ENCODE measurements at places on chromosomes 6 and 20. TPM values are rescaled to one million over a fixed set of nuclear protein-coding genes. Genes with fewer than 3 reads are reported as not detected.

DNA sequence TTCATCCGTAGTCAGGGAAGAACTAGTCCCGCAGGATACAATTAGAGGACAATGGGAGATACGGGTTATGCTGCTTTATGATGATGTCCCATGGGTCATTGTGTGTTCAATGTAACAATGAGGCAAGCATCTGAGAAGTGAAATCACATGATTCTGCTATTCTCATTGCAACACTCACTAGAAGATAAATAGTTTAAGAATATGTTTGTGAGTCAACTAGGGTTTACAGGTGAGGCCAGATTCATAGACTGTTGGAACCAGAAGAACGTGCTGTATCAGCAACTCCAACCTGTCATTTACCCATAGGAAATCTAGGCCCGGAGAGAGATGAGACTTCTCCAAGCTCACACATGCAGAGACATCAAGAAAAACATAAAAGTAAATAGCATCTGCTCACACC is 80.8 kb downstream of the SCML4 start:
- H3K4me3 ChIP-seq: no peak overlapping the region
- no peak for DNase-seq
- no peaks in the 10 kb centered on the region for H3K36me3 ChIP-seq
- H3K27me3 ChIP-seq: no peaks in the 10 kb centered on the region
- no peak overlapping the region for H3K27ac ChIP-seq

- H3K27ac ChIP-seq: peak within 1 kb of the TSS; percentile 45
- H3K4me1 ChIP-seq: peaks cover 22% of the 10 kb centered on the region
- DNase-seq: peak; percentile 37
- H3K27me3 ChIP-seq: peaks cover 8% of the 10 kb centered on the region
Observed at GRCh38 chr20:45469336-45470261, at the start of gene WFDC2. WFDC2 (plus strand) TSS chr20:45469753; CDS start chr20:45469782, 29 bp downstream.

DNA sequence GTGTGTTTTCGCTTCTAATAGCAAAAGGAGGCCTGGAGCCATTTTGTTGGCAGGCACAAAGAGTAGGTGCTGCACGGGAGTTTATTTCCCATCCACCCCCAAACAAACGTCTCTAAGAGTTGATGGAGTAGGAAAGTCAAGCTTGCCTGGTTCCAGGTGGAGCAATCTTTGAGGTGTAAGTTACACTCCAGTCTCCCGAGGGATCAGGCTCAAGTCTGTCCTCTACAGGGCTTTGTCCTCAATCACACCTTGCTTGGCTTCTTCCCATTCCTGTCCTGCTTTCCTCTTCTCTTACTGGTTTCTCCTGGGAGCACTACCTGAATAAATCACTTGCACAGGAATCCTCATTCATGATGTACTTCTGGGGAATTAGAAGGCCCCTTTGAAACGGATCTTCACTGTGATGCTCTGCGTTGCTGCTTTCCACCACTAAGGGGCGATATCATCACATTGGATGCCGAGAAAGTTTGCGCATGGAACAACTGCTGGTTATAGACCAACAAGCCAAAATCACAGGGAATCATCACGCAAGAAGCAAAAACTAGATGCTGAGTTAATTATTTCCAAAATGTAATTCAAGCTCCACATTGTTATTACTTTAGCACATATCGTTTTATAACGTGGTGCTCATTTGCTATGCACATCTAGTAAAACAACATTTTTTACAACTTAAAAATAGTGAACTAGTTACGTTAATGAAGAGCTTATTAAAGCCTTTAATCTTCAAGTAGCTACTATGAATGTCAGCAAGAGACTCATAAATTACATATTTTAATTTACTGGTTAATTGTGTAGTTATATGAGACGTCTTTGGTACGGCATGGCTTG is 156.8 kb downstream of the DNAH8 start:
- DNase-seq: peak; percentile 56
- no peak overlapping the region for H3K4me3 ChIP-seq
- H3K27me3 ChIP-seq: peaks cover 4% of the 10 kb centered on the region
- no peaks in the 10 kb centered on the region for H3K4me1 ChIP-seq
- H3K27ac ChIP-seq: no peak overlapping the region

DNA sequence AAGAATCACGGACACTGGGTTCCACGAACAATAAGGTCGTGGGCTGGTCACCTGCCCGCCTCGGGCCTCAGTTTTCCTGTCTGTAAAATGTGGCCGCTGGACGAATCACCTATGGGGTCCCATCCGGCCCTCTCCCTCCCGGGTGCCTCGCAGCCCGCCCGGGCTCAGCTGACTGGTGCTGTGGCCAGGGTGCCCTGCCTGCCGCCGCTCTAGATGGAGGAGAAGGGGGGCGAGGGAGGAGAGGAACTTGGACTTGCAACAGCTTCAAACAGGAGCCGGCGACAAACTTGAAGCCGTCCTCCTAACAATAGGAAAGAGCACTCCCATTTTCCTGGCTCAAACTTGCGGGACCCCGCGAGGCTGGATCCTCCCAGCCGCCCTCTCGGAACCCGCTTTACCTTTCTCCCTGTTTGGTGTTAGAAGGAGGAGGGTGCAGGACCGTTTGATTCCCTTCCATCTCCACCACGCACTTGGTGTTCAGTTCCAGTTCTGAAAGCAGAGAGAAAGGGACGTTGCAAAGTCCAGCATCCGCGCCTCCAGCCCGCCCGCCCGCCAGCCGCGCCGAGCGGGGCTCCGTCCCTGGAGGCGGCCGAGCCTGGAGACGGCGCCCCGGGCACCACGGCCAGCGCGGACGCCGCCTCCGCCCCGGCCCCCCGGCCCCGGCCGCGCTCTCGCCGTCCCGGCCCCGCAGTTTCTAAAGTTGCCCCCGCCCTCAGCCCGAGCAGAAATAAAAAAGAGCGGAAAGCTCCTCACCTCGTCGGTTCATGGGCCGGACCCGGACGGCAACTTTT is 584 bp downstream of the KIF13A start:
- peak overlapping the region; percentile 66 for H3K4me3 ChIP-seq
- H3K27ac ChIP-seq: peak overlapping the region; percentile 81
- no peaks in the 10 kb centered on the region for H3K27me3 ChIP-seq
- DNase-seq: peak; percentile 61
- no peaks in the 10 kb centered on the region for H3K36me3 ChIP-seq

DNA sequence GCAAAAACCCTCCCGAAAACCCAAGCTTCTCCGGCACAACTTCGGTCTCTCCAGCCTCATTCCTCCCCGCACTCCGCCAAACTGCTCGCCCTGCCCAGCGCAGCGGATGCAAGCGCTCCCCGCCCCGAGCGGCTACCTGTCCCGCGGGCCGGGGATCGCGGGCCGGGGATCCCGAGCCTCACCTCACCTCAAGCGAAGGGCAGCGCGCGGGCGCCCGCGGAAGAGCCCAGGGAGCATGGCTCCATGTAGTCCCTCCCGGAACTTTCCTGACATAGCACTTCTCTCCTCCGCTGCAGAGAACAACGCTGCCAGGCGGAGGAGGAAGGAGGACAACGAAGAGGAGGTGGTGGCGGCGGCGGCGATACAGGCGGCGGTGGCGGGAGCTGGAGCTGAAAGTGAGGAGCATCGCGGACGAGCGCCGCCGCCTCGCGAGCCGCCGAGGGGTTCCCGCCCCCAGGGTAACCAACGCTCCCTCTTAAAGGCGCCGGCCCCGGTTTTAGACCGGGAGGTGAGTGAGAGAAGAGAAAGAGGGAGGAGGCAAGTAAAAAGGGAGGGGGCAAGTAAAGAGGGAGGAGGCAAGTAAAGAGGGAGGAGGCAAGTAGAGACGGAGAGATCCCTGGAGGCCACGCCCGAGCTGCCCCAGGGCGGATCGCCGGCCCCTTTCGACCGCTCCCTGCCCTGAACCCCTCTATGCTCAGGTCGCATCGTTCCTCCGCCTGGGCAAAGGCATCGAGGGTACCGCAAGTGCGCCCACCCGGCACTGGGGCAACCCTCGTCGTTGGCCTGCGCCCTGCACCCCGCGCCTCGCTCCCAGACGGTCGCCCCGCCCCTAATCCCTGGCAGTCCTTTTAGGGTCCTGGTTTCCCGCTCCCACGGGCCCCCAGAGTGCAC is at the start of gene GPR63:
TSS of gene GPR63 (minus strand) at position 397 of the 891 bp plus-strand sequence. CDS start 37,746 bp downstream, outside the sequence.
- DNase-seq: peak; percentile 67
- peak within 1 kb of the TSS; percentile 73 for H3K4me3 ChIP-seq
- H3K4me1 ChIP-seq: peaks cover 12% of the 10 kb centered on the region

DNA sequence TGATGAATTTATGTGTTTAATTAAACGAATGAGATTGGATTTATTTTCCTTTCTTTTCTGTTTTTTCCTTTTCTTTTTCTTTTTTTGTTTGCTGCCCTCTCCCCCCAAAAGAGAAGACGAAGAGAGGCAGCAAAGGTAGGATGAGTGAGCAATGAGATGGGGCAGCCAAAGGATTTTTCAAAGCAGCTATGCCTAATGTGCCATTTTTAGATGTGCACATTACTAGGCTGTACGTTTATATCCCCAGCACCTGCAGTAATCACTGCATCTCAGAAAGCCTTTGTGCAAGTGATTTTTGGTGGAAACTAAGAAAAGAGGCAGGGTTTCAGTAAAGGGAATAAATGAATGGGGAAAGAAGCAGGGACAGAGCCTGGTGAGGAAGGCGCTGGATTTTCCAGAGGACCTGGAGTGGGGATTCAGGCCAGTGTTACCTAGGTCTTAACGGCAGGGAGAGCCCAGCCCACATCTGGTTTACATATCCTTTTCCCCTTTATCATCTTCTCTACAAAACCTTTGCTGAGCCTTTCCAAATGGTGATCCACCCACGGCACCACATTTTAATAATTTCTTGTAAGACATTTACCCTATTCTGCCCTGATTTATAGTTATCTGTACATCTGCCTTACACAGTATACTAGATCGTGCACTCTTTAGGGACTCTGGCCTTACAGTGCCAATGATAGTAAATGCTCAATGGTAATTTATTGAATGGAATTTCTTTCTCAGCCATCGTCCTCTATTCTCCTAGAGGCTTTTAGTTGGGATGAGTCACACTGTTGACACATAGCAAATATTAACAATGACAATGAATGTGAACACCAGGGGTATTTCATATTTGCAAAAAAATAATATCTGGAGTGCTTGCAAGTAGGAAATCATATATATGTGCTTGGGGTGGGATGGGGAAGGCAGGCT is 38.3 kb upstream of the ATXN1 start:
- H3K4me3 ChIP-seq: no peak overlapping the region
- no peaks in the 10 kb centered on the region for H3K4me1 ChIP-seq
- H3K36me3 ChIP-seq: no peaks in the 10 kb centered on the region
- no peak overlapping the region for H3K27ac ChIP-seq

- no peak overlapping the region for H3K27ac ChIP-seq
- no peak overlapping the region for H3K4me3 ChIP-seq
- no peaks in the 10 kb centered on the region for H3K27me3 ChIP-seq
- H3K4me1 ChIP-seq: no peaks in the 10 kb centered on the region
- H3K36me3 ChIP-seq: no peaks in the 10 kb centered on the region
Observed at GRCh38 chr6:167162591-167162990, 4.8 kb upstream of the GPR31 start.

DNA sequence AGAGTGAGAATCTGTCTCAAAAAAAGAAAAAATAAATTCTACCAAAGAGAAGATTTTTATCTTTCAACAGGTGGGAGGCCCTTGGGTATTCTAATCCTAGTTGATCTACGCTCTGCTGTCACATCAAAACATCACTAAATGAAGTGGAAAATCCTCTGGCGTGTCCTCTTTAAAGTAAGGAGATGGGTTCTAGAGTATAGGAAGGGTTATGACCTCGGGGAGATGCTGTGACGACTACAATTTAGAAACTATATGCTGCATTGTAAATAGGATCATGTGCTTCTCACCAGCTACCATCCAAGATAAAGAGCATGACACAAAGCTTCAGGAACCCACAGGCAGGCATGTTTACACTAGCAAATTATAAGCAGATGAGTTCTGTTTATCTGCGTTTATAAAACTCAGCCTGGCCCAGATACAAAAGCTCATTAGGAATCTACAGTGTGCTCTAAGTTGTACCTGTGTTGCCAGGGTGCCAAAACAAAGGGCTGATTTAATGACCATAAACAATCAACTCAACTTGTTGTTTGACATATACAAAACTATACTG is 197.1 kb upstream of the PLN start:
- no peak overlapping the region for H3K4me3 ChIP-seq
- no peaks in the 10 kb centered on the region for H3K27me3 ChIP-seq
- H3K27ac ChIP-seq: no peak overlapping the region
- no peaks in the 10 kb centered on the region for H3K4me1 ChIP-seq

GRCh38 chr20:20255099-20255498 is 112.8 kb upstream of the INSM1 start:
- no peak overlapping the region for H3K4me3 ChIP-seq
- no peak overlapping the region for H3K27ac ChIP-seq
- no peaks in the 10 kb centered on the region for H3K36me3 ChIP-seq
- no peaks in the 10 kb centered on the region for H3K4me1 ChIP-seq

- no peak for DNase-seq
- no peak overlapping the region for H3K4me3 ChIP-seq
- H3K27me3 ChIP-seq: no peaks in the 10 kb centered on the region
- H3K4me1 ChIP-seq: peaks cover 55% of the 10 kb centered on the region
Observed at GRCh38 chr6:44260451-44261297, 3.3 kb upstream of the SLC35B2 start.

DNA sequence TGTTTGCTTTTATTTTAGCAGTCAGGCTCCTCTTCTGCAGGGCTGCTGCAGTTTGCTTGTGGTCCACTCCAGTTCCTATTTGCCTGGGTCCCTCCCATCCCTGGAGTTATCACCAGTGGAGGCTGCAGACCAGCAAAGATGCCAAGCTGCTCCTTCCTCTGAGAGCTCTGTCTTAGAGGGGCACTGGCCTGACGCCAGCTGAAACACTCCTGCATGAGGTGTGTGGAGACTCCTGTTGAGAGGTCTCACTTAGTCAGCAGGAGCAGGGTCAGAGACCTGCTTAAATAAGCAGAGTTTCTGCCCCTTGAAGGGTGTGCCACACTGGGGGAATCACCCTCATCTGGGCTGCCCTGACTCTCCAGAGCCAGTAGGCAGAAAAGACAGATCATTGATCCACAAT is 16.2 kb upstream of the WFDC8 start:
- H3K27me3 ChIP-seq: no peaks in the 10 kb centered on the region
- no peak for DNase-seq
- H3K4me1 ChIP-seq: no peaks in the 10 kb centered on the region
- no peaks in the 10 kb centered on the region for H3K36me3 ChIP-seq

Gene LPIN3
- 11.9 TPM for total RNA-seq

Gene PSORS1C2
- total RNA-seq: not detected

Gene CPXM1
- 2.3 TPM for total RNA-seq

Gene SLC22A1
- total RNA-seq: 0.26 TPM

Gene DYNLT2
- total RNA-seq: 1.3 TPM

Gene POLR3F
- total RNA-seq: 4.9 TPM

Gene SDHAF4
- 3.0 TPM for total RNA-seq

Gene SLC22A2
- not detected for total RNA-seq

Gene LHFPL5
- total RNA-seq: 6.2 TPM

Gene ANKRD6
- 21.4 TPM for total RNA-seq

Gene DTD1
- 16.1 TPM for total RNA-seq
